ENCODE measurements at places on chromosomes 2 and 18.

- DNase-seq = no peak
These were observed 11.1 kb upstream of the SATB2 start for GRCh38 chr2:199468561-199469513.

GRCh38 chr18:2655954-2656236 lies 369 bp downstream of the SMCHD1 start:
- no peak for DNase-seq

DNA sequence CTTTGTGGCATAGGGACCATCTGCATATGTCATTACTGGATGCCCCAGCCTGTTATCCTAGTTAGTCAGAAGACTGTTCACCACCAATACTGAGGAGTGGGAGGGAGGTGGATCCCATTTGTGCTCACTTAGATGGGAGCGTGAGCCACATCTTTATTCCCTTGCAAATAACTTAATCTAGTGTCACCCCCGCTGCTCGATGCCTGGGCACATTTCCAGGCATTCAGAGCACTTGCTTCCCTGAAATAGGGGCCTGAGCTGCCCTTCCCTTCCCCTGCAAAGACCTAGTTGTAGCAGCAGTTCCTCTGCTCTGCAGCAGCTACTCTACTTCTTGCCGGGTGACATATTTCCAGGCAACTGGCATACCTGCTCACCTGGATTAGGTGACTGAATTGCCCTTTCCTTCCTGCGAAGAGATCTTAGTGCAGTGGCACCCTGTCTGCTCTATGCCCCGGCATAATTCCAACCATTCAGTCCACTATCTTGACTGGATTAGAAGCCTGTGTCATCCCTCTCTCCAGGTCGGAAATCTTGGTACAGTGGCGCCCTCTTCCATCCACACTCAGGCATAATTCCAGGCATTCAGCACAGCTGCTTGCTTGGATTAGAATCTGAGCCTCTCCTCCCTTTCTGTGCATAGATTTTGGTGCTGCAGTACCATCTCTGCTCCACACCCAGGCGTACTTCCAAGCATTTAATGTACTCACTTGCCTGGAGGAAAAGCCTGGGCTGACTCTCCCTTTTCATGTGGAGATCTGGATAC lies 1389.1 kb upstream of the TMEFF2 start:
- DNase-seq = no peak

DNA sequence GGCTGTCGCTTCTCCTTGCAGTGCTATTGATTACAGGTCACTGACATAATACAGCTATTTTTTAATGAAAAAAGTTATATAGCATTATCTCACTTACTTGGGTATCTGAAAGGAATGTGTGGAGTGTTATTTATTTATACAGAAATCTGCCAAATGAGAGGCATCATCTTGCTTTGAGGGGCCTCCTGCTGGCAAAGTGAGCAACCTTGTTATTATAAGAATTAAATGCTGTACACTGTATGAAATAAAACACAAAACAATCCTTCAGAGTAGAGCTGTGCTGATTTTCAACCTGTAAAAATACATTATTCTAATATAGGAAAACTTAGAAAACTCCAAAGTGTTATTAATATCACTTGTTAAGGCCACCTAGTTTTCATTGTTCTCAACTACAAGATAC lies 20.9 kb downstream of the ERBB4 start:
- no peak for DNase-seq

- no peak for DNase-seq
These were observed 3.7 kb downstream of the TNFRSF11A start for GRCh38 chr18:62328586-62329525.

GRCh38 chr2:6896930-6897759 lies 19.6 kb downstream of the RSAD2 start:
- no peak for DNase-seq

DNA sequence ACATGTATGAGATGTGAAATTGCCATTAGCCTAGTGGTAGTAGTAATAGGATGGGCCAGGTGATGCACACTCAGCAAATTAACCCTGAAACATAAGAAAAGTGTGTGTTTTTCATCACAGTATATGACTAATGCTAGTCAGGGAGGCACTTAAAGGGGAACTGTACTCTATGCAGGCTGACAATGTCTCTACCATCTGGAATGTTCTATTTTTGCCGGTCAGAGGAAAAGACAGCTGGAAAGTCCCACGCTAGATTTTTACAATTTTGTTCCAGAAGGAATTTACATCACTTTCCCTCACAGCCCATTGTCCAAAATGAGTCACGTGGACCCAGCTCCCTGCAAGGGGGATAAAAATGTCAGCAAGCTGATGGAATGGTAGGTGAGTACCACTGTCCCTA lies 746.3 kb upstream of the CHAC2 start:
- DNase-seq = no peak

DNA sequence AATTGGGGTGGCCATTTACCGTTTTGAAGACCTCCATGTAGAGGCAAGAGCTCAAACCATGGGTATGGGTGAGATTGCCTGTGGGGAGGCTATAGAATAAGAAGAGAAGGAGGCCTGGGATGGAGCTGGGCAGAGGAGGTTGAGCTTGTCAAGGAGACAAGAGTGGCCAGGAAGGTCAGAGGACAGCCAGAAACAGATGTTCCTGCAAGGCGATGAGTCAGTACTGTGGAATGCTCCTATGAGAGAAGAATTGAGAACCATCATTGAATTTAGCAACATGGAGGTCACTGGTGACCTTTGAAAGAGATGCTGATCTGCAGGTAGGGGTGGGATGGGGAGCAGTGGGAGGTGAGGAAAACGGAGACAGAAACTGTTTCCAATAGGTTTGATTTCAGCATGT lies 3.5 kb downstream of the ACSL3 start:
- DNase-seq = no peak

DNA sequence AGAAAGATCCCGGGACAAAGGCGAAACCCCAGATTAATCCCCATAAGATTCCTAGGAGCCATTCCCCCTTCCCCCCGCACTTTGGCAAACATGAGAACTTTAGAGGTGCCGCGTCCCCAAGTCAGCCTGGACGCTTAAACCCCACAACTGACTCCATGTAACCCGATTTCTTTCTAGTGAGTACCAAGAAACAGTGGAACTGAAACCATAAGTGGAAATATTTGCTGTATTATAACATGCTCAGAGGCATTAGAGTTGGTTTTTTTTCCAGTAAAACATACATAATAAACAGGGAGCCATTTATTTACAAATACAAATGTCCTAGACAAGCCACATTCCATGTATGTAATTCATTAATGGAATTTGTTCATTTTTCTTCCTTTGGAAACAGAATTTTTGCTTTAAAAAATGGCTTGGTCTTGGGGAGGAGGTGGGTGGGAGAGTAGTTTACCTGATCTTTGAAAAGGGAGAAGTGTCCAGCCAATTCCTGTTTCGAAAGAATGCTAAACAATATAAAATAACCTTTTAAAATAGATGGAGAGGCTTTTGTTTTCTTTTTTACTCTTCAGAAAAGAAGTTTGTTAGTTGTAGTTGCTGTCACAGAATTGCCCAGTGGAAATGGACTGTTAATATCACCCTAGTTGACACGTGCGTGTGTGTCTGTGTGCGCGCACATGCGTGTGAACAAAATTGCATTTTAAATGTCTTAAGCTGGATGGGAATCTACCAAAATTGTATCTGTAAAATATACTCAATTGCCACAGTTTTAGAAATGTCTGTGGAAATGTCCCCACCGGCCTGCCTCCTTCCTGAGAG lies 10.6 kb downstream of the POU3F3 start:
- no peak for DNase-seq

- DNase-seq = no peak
These were observed 19.0 kb downstream of the DYNC1I2 start for GRCh38 chr2:171706152-171706803.

DNA sequence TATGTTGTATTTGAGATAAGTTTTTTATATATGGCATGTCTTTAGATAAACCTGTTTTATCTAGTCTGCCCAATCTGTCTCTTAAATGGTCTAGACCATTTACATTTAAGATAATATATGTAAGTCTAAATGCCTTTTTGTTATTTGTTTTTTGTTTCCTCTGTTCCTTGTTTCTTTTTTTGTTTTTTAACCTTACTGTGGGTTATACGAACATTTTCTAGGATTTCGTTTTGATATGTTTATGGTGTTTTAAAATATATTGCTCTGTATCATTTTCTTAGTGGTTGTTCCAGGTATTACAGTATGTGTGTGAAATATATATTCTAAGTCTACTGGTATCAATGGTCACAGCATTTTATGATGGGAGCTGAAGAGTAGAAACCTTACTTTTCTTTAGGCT lies 13.3 kb downstream of the BCL2L11 start:
- no peak for DNase-seq

- DNase-seq = no peak
These were observed 5.2 kb downstream of the KCNF1 start for GRCh38 chr2:10916953-10917352.

GRCh38 chr2:9720352-9721093 lies 89.7 kb upstream of the YWHAQ start:
- no peak for DNase-seq

GRCh38 chr2:104249629-104250028 lies 604.3 kb upstream of the POU3F3 start:
- no peak for DNase-seq

DNA sequence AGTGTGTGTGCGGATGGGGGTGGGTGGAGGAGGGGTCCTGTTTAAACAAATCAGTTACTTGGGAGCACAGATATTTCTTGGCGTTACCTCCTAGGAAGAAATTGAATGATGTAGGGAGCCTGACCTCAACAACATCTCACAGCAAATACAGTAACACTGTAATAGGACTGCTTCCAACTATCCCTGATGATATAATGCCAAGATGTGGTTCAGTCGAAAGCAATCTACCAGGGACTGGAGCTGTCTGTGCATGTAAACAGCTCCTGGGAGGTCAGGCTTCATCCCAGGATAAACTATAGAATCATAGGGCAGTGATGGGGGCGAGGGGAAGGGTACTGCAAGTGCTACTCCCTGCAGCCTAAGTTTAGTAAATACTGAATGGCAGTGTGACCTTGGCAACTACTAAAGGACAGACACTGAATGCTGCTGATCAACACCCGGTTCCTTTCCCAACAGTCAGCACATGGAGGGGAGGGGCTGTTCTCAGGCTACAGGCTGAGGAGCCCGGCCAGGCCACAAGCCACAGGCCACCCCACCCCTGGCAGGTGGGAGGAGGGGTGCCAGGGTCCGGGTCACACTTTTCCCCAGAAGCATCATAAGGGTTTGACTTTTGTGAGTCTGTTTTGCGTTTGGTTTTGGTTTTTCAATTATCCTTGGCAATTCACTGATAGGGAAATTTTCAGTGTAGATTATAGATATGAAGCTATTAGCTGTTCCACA lies 85.3 kb upstream of the ZNF397 start:
- no peak for DNase-seq

- no peak for DNase-seq
These were observed 35.1 kb downstream of the MYO1B start for GRCh38 chr2:191280290-191280689.

DNA sequence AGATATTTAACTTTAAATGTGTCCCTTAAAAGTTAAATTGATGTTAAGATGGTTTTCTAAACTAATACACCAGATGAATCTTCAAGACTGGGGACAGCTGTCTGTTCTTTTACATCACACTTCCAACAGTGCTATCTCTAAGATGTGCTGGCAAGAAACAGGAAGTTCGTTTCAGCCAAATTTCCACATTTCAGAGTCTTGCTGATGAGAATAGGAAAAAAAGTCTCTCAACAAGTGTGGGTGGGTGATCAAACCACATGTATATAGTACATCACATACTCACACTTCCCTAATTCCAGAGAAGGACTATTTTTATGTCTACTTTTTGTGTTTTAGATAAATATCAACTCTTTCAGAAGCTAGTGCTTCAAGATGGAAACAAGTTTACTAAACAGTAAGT lies 1712.8 kb upstream of the TMEFF2 start:
- DNase-seq = no peak

DNA sequence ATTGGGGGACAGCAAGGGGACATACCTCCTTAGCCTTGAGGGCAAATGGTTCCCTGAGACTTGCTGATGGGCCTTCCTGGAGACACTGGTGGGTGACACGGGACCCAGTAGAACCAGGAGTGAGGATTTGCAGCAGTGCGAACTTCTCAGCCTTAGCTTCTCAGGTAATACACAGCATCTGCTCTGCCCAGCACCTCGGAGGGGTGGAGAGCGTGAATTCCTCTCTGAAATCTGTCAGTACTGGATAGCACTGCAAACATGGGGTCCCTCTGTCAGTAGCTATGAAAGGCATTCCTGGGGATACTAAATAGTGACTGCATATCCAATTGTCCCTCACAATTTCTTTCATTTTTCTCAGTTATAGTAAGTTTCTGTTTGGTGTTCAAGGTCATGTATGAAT lies 151.7 kb downstream of the GBX2 start:
- no peak for DNase-seq

- no peak for DNase-seq
These were observed 2005.9 kb upstream of the CELF4 start for GRCh38 chr18:39571511-39571910.

- DNase-seq = no peak
These were observed 48.3 kb upstream of the MYL1 start for GRCh38 chr2:210363261-210363660.

DNA sequence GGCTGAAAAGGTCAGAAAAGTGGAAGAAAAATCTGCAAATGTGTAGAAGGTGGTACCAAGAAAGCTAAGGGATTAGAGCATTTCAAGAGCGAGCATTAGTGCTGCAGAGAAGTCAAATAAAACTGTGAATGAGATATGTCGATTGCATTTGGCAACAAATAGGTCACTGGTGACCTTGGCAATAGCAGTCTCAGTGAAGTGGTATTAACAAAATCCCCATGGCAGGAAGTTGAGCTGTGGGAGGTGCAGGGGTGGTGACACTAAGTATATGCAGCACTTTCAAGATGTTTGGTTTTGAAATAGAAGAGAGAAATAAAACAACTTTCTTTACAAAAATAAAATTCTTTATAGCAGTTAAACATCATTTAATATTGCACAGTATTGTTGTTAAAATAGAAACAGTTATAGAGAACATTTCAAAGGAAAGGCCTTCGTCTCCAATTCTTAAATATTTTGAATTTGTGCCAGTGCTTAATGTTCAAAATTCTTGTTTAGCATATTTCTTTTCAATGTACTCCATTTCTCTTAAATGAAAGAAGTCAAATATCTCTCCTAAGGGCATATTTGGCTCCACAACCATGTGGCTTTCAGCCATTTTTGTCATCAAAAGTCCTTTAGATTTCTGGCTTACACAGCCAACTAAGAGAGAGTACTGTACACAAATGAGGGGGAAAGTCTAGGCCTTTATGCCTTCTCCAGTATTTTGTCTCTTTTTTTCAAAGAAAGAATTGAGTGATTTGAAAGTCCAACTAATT lies 443.0 kb upstream of the MMADHC start:
- DNase-seq = no peak

DNA sequence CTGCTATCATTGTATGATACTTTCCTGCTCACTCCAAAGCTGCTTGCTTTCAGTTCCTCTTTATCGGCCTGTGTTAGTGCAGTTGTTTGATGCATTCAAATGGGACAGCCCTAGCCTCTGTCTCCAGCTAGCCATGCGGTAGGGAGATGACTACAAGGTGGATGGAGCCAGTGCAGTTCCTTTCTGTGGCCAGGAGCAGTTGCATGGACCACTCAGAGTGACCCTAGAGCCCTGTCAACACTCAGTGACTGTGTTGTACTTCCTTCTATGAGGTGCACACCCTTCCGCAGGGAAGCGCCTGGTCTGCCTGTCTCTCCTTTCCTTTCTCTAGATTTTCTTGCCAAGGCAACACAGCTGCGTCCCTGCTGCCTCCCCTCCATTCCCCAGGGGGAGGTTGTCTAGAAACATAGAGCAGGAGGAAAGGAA lies 33.8 kb downstream of the KCNS3 start:
- DNase-seq = no peak

GRCh38 chr18:72171596-72171995 lies 372.5 kb downstream of the CBLN2 start:
- DNase-seq = no peak

Data from effector CD4-positive, alpha-beta T cell (primary cell).